ENCODE measurements at places on chromosomes 7 and 10.

- no peak for DNase-seq
Observed at GRCh38 chr7:67423065-67423464, 426.4 kb downstream of the TYW1 start.

DNA sequence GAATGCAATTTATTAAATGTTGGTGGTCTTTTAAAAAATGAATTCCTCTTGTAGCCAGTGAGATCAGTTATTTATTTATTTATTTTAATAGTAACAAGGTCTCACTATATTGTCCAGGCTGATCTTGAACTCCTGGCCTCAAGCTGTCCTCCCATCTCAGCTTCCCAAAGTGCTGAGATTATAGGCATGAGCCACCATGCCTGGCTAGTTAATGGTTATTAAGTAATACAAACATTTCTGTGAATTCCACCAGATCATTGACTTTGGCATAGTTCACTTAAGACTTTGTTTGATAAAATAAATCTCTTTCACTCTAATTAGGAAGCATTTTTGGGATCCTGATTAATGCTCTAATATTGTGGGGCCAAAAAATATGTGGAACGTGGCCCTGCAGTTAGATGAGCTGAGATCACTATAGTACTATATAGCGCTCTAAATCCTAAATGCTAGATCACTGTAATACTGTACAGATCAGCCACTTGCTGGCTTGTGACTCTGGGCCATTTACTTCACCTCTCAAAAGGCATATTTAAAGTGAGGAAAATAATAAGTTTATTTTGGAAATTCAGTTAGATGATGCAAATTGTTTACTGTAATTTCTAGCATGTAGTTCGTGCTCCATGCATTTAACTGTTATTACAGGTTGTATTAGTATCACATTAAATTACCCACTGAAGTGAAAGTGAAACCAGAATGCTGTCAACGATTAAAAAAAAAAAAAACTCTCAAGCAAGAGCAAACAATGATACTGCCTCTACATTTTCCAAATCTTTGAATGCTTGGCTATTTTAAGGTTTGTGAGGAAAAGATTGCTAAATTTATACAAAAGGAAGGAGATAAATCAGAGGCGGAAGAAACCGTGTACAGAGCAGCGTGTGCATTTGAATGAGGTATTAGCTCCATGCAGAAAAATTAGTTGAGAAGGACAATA is 15.9 kb upstream of the FAS start:
- peak; percentile 34 for DNase-seq

DNA sequence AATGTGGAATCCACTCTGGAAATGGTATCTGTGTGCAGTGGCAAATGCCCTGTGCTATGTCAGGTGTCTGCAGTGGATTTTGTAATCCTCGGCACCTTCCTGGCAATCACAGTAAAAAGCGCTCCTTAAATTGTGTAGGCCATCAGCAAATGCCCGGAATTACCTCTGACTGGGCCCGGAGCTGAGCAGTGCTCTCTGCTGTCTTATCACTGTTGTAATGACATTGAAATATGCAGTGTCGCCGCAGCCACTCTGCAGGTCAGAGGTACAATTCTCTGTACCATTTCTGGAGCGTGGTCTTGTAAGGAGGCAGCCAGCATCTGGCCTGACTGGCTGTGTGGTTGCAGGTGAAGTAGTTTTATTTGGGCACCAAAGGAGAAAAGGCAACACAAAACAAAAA is 416.4 kb upstream of the MKI67 start:
- DNase-seq = no peak

GRCh38 chr7:105675934-105676371 is 94.7 kb upstream of the EFCAB10 start:
- DNase-seq = no peak

GRCh38 chr7:136526408-136527105 is 341.9 kb upstream of the CHRM2 start:
- no peak for DNase-seq

GRCh38 chr7:100888988-100889750 is at the start of gene UFSP1:
Gene UFSP1, minus strand, starts transcription at chr7:100889715. Its CDS starts 444 bp downstream, at chr7:100889271.
- no peak for DNase-seq

GRCh38 chr7:133360201-133360600 is 107.3 kb downstream of the EXOC4 start:
- no peak for DNase-seq

DNA sequence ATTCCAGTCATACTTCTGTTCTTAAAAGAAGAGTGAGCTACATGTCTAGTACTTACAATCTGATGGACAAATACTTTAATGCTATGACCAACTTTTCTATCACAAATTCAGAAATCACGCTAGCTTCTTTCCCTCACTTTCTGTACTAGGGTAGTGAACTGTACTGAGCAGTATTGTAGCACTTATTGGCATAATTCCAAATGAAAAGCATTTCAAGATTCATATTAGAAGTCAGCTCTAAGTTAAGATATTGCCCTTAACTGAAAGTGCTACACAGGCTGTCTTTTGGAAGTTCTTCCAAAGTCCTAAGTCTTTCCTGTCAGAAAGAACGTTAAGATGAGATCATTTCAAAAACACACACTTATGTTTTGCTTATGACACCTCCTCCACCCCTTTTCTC is 13.4 kb downstream of the P4HA1 start:
- no peak for DNase-seq

GRCh38 chr10:98196985-98197384 is 62.5 kb downstream of the R3HCC1L start:
- no peak for DNase-seq

DNA sequence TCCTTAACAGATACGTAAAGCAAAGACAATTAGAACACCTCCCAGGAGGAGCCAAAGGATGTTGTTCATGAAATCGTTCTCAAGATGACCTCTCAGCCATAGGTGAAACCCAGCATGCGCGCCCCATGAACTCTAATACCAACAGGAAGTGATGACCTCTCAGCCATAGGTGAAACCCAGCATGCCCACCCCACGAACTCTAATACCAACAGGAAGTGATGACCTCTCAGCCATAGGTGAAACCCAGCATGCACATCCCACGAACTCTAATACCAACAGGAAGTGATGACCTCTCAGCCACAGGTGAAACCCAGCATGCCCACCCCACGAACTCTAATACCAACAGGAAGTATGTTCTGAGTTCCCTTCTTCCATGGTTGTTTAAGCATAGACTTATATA is 205.2 kb upstream of the ADARB2 start:
- no peak for DNase-seq

GRCh38 chr7:73701357-73701995 is 18.0 kb downstream of the STX1A start:
- peak; percentile 37 for DNase-seq

- DNase-seq = no peak
Observed at GRCh38 chr7:127912901-127913300, 118.3 kb downstream of the LRRC4 start.

DNA sequence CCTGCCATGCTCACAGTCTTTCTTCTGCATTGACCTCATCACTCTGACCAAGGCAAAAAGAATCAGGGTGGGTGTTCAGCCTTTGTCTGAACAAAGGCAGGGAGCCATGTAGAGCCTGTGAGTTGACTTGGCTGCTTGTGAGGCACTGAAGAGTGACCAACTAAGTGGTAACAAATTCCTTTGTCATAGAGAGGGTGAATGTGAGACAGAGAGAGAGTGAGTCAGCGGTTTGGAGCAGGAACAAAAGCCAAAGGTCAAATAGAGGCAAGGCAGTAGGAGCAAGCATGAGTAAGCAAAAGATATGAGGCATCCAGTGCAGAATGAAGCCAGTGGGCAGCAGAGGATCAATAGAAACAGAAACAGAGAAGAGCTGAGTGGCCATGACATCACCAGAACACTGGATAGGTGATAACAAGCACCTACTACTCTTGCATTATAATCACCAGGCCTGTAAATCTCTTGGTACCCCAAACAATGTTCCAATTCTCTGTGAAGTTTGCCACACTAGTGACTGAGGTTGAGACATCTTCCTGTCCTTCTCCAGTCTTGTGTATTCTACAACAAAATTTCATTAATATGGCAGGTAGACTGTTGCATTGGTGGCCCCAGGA is 116.2 kb upstream of the LAMB4 start:
- DNase-seq = peak; percentile 82

DNA sequence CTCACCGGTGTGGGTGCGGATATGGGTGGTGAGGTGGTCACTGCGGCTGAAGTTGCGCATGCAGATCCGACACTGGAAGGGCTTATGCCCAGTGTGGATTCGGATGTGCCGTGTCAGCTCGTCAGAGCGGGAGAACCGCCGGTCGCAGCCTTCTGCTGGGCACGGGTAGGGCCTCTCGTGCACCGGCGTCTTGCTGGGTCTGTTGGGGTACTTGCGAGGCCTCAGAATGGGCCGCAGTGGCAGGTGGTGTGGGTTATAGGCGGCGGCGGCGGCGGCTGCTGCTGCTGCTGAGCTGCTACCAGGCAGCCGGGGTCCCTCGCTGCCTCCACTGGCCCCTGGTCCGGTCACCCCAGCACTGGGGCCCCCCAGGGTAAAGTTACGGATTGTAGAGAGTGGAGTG is 2.7 kb downstream of the EGR2 start:
- no peak for DNase-seq

GRCh38 chr7:114548081-114548980 is 133.7 kb downstream of the FOXP2 start:
- no peak for DNase-seq

GRCh38 chr10:61669161-61669725 is 6.5 kb downstream of the CABCOCO1 start:
- no peak for DNase-seq

GRCh38 chr10:4765428-4765827 is 60.6 kb upstream of the AKR1E2 start:
- no peak for DNase-seq

DNA sequence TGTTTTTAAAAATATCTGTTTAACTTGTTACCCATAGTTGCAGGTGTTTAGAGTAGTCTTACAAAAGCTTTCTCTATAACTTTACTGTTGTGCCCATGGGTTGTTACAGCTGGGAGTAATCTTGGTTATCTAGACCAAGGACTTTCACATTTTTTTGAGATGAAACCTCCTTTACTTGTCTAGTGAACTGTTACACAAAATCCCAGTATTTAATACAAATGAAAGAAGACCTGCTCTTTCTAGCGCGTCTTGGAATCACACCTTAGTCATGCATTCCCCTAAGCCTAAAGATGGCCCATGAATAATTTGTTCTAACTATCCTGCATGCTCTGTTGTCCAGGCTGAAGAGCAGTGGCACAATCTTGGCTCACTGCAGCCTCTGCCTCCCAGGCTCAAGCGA is 38.0 kb downstream of the CSGALNACT2 start:
- no peak for DNase-seq

- DNase-seq = no peak
Observed at GRCh38 chr7:144508702-144509101, 105.2 kb upstream of the NOBOX start.

DNA sequence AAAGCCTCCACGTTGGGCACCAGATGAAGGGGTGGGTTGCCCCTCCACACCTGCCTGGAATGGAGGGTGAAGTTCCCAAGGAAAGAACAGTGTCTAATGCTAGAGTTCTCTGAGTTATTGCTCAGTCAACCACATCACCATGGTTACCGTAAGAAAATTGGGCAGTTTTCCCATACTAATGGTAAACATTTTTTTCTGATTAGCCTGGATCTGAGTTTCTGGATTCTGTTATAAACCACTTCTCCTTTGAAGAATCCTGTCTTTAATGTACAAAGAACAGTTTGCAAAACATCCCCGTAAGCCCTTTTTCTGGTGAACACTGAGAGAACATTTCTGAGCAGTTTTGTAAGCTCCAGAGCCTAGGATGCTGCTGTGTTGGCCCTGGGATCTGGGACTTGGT is 45.5 kb downstream of the ABCC2 start:
- no peak for DNase-seq

- no peak for DNase-seq
Observed at GRCh38 chr7:43769791-43770465, 11.4 kb downstream of the BLVRA start.

DNA sequence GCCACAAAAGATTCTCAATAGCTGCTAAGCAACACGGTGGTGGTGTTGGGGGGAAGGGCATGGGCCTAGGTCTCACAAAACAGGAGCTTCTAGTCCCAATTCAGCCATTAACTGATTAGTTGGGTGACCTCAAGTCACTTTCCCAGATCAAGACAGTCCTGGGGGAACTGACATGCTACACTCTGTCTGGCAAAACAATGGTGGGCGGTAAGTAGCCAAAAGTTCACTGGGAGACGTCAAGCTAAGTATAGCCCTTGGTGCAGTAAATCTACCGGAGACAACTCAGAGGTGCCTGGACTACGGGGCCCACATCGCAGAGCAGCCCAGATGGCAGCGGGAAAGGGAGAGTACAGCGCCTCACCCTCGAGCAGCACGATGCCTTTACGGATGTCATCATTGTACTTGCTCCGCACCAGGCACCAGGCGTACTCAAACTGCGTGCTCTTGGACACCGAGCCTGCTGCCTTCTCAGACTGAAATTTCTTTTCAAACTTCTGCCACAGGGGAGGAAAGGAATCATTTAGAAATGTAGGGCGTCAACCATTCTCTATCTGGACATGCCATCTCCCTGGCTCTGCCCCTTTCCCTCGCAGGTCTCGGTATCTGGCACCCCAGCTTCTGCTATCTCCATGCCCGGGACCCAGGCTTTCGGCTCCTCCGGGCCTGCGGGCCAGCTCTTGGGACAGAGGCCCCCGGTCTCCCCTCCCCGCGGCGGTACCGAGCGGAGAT is 1.1 kb downstream of the FIS1 start:
- no peak for DNase-seq

GRCh38 chr10:4475827-4476490 is 350.0 kb upstream of the AKR1E2 start:
- no peak for DNase-seq

- DNase-seq = peak; percentile 53
Observed at GRCh38 chr7:20785157-20786048, 1.3 kb downstream of the SP8 start.

DNA sequence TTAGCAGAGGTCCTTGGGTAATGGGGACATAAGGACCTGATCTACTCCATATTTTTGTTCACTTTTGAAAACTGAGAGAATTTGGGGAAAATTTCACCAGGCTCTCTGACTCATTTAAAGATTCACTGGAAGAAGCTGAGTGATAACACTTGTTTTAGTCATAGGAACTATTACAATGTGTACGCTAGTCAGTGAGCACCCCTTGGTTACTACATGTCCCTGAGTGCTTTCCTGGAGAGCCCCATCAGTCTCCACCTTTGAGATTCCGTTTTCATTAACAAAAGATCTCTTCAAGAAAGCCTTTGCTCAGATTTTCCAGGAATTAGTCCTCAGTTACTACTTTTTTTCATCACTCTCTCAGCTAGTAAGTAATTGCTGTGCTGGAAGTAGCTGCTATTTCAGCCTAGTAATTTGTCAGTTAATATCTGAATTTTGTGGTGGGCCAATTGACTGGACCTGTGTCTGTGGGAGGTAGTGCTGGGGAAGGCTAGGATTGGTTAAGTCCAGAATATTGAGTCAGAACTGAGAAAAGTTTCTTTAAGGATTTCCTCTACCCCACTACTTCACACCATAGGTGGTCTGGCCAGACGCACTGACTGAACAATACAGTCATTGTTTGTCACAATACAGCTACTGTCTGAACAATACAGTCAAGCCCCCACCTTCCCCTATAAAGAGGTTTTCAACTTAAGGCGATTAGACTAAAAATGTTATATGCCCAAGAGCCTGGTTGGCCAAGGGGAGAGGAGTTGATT is 235.0 kb downstream of the CCDC7 start:
- no peak for DNase-seq
